ENCODE measurements at places on chromosomes 13 and 19.
A peak's percentile ranks its signal among the peaks of the same experiment; 100 is the strongest.

DNA sequence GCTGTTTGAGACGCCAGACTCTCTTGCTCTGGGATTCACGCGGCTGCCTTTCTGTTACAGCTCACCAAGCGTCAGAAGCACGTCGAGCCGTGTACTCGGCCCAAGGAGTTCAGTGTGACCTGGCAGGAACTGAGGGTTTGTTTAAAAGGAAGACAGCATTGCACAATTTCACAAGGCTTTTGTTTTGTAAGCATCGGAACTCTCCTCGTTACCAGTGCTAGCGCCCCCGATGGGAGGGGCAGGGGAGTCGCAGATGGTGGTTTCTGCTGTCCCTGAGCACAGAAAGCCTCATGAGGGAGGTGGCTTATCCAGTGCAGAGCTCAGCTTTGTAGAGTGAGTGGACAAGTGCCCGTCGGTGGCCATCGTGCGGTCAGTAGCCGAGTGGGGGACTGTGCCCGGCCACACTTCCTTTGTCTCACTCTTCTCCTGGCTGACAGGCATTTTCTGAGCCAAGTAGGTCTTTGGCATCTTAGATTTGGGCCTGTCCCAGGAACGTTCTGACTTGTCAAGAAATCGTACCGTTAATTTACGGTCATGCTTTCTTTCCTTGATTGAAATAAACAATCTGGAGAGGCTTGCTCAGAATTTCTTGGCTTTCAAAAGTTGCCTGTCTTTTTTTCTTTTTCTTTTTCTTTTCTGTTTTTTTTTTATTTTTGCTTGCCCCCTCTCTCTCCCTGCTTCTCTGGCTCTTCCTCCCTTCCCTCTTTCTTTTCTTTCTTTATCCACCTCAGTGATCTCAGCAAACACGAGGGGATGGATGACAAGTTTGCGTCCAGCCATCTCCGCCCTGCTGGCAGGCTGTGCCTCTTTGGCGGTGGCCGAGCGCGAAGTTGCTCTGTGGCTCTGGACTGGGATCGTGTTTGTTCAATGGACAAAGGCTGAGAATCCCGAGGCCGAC lies 7.7 kb downstream of the KDM4B start:
- no peak for DNase-seq

DNA sequence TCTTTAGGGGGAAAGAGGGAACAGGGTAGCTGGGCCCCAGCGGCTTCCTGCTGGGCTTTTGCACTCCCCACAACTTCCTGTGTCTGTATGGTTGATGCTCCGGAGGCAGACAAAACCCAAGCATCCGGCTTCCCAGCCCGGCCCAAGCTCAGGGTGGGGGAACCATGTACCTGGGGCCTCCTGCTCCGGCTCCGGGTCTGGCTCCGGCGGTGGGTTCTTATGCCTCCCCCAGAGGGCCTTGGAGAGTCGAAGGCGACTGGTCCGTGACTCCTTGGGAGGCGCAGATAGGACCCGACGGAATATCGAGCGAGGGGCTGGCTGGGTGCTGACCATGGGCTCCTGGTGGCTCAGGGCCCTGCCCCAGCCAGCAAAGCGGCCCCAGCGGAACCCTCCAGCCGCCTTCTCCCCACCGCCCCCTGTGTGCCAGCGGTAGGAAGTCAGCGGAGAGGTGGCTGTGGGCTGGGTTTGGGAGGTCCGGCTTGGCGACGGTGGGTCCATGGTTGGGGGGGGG lies 428 bp downstream of the RASAL3 start:
- DNase-seq, result peak; percentile 56

DNA sequence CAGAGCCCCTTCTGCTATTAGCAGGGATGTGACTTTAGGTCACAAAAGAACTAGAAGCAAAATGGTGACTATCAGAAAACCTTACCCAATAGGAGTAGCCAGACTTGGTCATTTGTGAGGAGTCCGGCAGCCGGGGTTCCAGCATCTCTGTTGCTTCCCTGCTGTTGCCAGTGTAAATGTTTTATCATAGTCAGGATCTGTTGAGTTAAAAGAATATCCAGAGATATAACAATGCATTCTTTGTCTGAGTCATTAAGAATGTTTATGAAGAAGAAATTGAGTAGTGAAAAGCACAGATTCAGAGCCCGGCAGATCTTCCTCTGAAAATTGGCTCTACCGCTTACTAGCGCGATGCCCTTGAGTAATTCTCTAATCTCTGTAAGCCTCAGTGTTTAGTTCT lies 84.2 kb downstream of the COL4A2 start:
- no peak for DNase-seq

DNA sequence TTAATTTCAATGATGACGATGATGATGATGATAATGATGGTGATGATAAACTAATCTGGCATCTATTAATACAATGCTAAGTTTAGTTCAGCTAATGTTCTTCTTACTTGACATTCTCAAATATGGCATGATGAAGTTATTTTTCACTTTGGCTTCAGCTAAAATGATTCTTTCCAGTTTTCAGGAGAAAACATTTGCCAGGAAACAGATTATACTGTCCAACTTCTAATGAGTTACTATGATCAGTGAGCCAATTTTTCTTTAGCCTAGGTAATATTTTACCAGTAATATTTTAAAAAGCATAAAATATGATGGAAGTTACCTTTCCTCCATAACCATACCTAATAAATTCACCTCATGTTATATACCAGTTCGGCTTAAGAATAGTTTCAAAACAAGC lies 245.7 kb upstream of the CSNK1A1L start:
- no peak for DNase-seq

DNA sequence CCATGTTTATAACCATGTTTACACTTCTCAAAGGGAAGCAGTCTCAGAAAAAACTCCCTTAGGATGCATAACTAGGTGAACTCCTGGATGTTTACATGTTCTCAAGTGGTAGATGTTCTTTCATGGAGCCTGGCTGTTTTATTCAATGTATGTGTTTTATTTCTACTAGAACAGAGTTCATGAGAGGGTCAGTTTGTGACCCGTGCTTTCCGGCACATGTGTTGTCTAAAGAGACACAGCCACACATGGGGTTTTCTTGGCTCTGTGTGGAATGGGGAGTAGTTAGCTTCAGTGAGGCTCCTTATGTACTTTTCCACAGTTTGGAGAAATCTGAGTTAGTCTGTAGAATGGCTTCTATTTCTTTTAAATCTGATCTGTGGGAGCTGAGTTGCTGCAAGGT lies 60.9 kb downstream of the ATP8A2 start:
- no peak for DNase-seq

GRCh38 chr19:4062419-4063368 lies 4.0 kb downstream of the ZBTB7A start:
- DNase-seq, result no peak

- no peak for DNase-seq
These were observed 1569.7 kb upstream of the SLC10A2 start for GRCh38 chr13:104635879-104636278.

GRCh38 chr19:1227304-1228054 lies 10.3 kb downstream of the CBARP start:
- no peak for DNase-seq

- DNase-seq, result no peak
These were observed 471.5 kb downstream of the SLITRK5 start for GRCh38 chr13:88142653-88143052.

DNA sequence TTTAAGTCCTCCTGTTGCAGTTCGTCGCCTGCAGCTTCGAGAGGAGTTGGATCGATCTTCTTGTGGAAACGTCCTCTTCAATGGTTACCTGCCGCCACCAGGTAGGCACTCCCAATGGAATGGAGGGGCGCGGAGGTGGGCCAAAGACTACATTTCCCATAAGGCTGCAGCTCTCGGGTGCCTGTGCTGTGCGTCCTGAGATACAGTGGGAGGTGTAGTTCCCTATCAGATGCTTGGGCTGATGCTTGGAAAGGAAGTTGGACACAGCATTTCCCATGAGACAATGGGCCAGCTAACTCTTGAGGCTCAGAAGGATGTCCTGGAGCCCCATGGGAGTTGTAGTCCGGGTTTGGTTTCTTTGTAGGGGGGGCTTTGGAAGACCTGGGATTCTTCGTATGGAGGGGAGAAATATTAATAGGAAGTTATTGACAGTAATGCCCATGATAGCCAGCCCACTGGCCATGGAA lies 1.8 kb downstream of the SHKBP1 start:
- no peak for DNase-seq

- no peak for DNase-seq
These were observed 1297.0 kb upstream of the ATXN8OS start for GRCh38 chr13:68810660-68811059.

DNA sequence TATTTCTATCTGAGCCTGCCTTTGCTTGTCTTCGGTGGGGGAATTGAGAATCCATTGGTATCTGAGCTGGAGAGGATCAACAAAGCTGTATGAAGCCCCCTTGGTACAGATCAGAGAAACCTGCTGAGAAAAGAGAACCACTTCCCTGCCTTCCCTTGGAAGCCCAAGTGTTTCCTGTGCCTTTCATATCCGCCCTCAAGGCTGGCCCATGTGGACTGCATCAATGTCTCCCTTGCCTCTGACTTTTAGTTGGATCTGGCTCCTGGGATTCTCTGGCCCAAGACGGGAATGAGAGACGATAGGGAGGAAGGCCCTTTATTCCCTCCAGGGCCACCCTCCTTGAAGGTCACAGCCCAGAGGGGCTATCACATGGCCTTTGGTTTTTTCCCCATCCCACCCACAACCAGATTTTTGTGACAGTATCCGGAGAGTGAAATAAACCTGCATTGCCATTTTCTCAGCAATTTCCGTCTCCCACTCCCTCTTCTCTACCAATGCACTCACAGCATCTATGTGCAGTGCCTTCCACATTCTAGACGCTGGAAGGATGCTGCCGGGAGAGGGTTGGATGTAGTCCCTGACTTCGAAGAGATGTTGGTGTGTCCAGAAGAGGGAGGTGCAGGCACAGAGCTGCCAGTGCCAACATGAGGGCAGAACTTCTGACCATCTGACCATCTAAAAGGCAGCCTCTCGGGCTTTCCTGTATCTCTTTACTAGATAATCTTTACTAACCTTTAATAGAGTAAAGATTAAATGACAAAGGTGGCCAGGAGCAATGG lies 63.8 kb downstream of the KCTD15 start:
- no peak for DNase-seq

- DNase-seq, result no peak
These were observed 7.6 kb downstream of the SSC5D start for GRCh38 chr19:55495646-55496349.

- no peak for DNase-seq
These were observed 2.2 kb downstream of the AKT2 start for GRCh38 chr19:40282920-40283319.

DNA sequence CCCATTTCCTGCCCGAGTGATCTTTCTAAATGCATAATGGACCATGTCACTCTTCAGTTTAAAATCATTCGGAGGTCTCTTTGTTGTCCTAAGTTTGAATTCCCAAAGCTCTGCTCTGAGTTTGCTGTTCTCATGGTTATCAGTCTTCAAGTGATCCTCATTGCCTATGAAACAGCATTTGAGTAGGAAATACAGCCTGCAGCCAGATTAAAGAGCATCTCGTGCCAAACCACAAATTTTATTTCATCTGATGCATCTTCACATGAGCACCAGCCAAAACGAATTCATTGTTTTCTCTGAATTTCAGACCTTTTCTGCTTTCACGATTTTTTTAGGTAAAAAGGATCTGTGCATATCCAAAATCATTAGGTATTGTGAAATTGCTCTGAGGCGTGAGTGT lies 299.6 kb downstream of the TDRD3 start:
- no peak for DNase-seq

GRCh38 chr19:17536955-17537354 lies 18.5 kb upstream of the COLGALT1 start:
- no peak for DNase-seq

GRCh38 chr19:30318936-30319335 lies 53.2 kb upstream of the ZNF536 start:
- DNase-seq, result no peak

- peak; percentile 86 for DNase-seq
These were observed 11.8 kb downstream of the LRRC4B start for GRCh38 chr19:50556282-50557008.

All from GM18507 (cell line).